ENCODE measurements at places on chromosomes 12 and 14.

DNA sequence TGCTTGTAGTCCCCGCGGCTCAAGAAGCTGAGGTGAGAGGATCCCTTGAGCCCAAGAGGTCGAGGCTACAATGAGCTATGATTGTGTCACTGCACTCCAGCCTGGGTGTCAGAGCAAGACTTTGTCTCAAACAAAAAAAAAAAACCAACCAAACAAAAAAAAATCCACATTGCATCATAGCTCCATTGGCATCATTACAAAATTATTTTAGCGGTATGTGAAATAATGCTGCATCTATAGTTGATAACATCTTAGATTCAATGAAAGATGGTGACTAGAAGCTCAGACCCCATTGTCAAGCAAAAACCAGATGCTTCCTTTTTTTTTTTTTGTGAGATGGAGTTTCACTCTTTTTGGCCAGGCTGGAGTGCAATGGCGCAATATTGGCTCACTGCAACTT is 14.8 kb upstream of the PTHLH start:
- DNase-seq = no peak

- peak; percentile 74 for DNase-seq
These were observed 55.9 kb upstream of the AVPR1A start for GRCh38 chr12:63206909-63207308.

- no peak for DNase-seq
These were observed 17.7 kb downstream of the ERP27 start for GRCh38 chr12:14920475-14921126.

- DNase-seq = peak; percentile 4
These were observed 135.2 kb downstream of the APAF1 start for GRCh38 chr12:98780261-98780660.

GRCh38 chr12:131003716-131004045 is 50.0 kb downstream of the ADGRD1 start:
- DNase-seq = no peak

DNA sequence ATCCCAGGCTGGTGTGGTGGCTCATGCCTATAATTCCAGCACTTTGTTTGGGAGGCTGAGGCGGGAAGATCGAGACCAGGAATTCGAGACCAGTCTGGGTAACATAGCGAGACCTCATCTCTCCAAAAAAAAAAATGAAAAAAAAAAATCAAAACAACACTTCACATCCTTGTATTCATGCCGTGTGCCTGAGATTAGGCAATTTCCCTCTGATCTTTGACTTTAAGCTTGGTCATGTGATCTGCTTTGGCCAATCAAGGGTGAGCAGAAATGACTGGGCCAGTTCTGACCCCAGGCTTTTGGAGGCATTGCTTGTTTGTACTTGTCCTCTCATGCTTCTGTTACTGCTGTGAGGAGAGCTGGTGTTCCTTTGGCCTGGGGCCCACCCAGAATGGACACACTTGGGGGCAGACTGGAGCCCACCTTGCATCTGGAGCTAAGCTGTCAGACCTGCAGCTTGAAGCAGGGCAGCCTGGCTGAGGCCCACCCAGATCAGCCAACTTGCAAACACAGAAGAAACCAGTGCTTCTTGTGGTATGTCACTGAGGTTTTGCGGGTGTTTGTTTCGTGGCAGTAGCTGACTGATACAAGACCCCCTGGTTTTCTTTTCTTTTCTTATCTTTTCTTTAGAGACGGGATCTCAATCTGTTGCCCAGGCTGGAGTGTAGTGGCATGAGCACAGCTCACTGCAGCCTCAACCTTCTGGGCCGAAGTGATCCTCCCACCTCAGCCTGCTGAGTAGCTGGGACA is 29.7 kb upstream of the TBX3 start:
- DNase-seq = no peak

- DNase-seq = no peak
These were observed 7.0 kb upstream of the TNS2 start for GRCh38 chr12:53042607-53043454.

DNA sequence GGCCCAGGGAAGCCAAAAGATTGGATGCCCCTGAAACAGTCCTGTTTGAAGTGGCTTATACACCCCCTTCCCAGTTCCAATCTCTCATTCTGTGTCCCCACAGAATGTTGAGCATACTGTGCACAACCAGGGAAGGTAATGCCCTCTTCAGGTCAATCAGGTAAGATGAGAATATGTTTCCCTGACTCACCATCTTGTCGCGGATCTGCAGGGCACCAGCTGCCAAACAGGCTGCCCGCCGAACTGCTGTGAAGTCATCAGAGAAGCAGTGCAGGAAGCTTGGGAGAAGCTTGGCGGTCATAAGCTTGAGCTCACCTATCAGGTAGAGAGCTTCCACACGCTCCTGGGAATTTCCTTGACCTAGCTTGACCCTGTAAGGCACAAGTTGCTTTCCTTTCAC is 9.6 kb downstream of the RIOX1 start:
- no peak for DNase-seq

- no peak for DNase-seq
These were observed 26.9 kb downstream of the BATF start for GRCh38 chr14:75549169-75549568.

DNA sequence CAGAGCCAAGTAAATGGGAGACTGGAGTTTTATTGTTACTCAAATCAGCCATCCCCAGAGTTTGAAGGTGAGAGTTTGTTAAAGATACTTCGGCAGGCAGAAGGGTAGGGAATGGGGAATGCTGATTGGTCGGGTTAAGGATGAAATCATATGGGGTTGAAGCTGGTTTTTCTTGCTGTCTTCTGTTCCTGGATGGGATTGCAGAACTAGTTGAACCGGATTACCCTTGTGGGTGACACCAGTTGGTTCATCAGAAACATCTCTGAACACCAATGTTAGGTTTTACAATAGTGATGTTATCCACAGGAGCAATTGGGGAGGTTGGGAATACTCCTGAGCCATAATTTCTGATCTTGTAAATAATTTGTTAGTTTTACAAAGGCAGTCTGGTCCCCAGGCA is 18.7 kb upstream of the SMCO2 start:
- DNase-seq = no peak

GRCh38 chr14:51014086-51014485 is 69.8 kb upstream of the PYGL start:
- peak; percentile 34 for DNase-seq

Measured in brain microvascular endothelial cell (primary cell).